Stimulated activated CD4-positive, alpha-beta T cell treated with anti-CD3 and anti-CD28 coated beads, Interleukin-4, amount 100 ng/mL, for 4 hours (primary cell): ENCODE measurements at places on chromosomes 16 and 17.

DNA sequence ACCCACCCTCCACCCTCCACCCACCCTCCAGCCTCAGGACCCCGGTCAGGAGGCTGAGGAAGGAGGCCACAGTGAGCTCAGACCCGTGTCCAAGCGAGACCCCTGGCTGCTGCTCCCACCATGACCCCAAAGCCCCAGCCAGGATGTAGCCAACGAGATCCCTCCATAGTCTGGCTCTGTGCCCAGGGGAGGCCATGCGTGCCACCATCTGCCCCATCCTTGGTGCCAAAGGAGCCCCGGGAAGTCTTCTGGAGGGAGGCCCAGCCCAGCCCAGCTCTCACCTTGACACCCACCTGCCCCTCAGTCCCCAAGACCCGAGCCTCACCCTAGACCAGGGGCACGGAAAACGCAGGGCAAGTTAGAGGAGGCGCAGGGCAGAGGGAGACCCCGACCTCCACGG, 34.2 kb downstream of the PIEZO1 start:
- DNase-seq, result no peak

DNA sequence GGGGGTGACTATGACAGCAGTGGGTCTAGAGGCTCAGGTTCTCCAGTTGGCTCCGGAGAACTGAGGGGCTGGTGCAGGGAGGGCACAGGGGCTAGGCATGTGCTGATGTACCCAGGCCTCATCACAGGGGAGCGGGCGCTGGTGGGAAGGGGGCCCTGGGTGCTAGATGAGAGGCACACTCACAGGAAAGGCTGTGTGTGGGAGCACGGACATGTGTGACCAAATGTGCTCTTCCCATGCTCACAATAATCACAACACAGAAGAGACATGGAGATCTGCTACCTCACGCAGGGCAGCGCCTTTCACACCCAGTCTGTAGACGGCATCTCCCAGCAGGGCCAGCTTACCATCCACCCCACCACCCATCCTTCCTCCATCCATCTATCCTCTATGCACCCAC, 17.4 kb upstream of the RASD1 start:
- DNase-seq, result no peak

GRCh38 chr17:36675786-36676185, 74.4 kb downstream of the MRM1 start:
- DNase-seq, result no peak

DNA sequence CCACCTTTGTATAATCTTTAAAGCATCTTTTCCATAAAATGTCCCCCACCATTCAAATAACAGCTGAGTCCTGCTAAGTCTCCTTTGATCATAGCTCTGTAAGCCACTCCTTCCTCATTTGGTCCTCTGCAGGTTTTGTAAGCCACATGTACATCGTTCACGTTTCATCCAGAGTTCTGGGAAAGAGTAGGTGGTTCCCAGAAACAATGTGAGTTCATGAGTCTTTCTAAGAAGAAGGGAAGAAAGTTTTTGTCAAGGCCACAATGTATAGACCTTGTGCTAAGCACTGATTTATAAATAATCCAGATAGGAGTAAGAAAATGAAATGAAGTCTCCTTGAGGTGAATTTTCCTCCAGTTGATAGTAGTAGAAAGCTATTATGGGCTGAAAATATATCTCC, 8.7 kb upstream of the ANKS4B start:
- DNase-seq, result no peak

DNA sequence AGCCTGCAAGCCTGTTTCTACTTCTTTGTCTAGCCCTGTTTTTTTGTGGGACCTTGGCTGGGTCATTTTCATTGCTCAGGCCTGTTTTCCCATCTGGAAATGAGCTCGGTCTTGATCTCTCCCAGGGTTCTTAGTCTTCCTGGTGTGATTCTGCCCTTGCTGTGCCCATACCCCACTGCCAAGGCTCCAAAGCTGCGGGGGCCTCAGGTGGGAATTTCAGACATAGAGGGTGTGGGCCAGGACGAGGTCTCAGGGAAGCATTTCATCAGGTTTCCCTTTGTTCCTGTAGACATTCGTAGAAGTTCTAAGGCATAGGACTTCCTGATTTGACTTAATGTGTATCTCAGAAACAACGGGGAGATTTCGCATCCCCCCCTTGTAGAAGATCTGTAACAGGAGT, 5.8 kb downstream of the MPRIP start:
- DNase-seq, result no peak

DNA sequence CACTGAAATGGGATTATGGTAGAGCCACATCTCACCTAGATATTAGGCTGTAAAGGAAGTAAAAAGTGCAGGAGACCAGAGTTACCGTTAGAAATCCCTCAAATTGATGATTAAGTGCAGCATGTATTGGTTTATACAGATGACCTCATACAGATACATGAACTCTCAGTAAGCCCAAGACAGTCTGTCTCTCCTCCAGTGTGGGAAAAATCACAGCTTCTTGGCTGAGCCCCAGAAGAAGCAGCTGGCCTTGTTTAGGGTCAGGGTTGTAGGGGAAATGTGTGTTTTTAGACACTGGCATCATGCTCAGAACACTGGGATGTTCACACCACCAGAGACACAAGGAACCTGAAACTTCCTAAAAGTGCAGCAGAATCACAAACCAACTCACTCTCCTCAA, 135.9 kb downstream of the KATNIP start:
- DNase-seq, result no peak

DNA sequence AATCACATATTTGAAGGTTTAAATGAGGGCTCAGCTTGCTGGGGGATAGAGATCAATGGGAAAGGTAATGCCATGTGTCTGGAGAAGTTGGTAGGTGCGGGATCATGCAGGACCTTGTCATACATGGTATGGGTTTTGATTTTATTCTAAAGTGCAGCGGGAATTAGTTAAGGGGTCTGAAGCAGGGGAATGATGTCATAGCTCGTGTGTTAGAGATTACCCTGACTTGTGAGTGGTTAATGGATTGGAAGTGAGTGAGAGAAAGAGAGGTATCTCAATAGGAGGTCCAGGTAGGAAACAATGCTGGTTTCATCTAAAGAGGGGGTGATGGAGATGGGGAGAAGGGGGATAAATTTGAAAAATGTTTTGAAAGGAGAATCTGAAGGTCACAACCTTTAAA, 280.0 kb downstream of the SHISA9 start:
- DNase-seq, result no peak

DNA sequence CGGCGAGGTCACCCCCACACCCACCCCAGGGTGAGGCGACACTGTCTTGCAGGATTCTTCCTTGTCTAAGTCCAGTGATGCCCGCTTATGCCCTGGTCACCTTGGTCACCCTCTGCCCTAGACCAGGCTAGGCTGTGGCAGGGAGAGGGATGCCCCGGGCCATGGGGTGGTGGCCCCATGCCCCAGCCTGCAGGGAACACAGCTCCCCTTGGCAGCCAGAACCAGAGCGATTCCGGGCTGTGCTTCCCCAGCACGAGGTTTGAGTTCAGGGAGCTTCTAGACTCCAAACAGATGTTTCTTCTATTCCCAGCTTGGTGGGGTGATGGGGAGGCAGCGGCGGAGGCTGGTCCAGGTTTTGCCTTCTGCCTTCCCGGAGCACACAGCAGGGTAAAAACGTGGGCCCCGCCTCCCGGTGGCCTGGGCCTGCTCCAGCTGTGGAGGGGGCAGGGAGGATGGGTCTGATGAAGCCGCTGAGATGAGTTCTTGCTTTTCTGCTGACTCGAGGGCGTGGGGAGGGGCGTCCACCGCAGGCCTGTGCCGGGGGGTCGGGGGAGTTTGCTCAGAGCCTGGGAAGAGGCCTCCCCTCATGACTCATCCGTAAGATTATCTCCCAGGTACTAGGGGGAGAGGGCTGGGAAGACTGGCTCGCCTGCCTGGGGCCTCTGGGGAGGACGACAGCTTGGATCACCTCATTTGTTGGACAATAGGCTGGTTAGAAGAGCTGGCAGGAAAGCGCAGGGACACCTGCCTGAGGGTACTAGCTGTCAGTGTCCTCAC, 15.4 kb downstream of the SMTNL2 start:
- no peak for DNase-seq

DNA sequence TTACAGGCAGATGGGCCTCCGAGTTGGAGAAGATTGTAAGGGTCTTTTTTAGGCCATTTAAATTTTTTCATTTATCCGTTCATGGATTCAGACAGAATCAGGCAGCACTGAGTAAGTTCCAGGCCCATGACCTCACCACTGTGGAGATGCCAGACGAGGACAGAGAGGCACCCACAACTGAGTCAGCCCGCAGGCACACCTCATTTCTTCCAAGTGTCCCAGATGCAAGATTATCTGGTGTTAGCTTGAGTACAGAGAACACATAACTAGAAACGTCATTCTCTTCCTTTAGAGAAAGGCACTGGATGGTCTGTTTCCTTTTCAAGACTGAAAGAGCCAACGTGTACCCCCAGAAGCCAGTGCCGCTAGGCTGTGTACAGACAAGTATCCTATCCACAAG, 16.9 kb downstream of the CLEC16A start:
- no peak for DNase-seq

DNA sequence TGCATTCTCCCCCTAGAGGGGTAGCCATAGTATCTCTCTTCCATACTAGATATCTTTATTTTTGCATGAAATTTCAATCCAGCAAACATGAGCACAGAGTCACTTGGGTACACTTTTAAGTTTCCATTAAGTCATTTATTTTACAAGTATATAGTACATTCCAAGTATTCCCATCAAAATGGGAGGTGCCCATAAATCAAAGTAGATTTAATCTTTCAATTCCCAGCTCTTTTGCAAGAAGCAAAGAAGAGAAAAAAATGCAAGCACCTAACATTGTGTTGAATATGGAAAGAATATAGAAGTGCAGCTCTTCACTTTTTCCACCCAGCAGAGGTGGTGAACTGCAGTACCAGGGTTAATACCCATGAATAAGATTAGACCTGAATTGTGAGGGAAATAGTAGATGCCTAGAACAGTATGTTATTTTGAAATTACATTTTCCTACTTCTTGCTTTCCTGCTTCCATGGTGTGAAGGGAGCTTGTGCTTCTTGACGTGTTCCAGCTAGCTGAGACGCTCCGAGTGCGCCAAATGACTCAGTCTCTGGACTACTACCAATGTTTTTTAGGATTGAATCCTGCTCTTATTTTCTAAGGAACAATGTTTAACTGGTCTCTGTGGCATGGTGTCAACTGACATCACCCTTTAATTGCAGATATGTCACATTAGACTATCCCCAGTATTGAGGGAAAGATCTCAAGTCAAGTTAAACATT, 151.1 kb upstream of the MAF start:
- DNase-seq, result no peak

DNA sequence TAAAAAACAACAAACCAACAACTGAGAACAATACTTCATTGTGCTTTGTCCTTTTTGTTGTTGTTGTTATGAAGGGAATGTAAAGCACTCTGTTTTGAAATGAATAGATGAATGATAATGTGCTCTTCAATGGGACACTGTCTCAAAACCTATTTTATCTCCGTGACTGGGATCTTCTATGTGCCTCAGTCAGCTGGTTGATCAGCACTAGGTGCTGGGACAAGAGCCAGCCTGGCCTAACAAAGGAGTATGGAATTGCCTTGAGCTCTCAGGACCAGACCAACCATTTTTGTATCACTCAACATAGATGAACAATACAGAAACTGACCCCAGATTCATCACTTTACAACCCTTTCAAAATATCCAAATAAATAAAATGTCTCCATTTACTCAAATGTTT, 440.2 kb downstream of the KCNJ2 start:
- DNase-seq, result no peak

GRCh38 chr17:30290696-30291542, 825 bp downstream of the BLMH start:
- DNase-seq, result peak; percentile 35

- DNase-seq, result no peak
These were observed 9.3 kb downstream of the HEXIM2 start for GRCh38 chr17:45170931-45171337.

DNA sequence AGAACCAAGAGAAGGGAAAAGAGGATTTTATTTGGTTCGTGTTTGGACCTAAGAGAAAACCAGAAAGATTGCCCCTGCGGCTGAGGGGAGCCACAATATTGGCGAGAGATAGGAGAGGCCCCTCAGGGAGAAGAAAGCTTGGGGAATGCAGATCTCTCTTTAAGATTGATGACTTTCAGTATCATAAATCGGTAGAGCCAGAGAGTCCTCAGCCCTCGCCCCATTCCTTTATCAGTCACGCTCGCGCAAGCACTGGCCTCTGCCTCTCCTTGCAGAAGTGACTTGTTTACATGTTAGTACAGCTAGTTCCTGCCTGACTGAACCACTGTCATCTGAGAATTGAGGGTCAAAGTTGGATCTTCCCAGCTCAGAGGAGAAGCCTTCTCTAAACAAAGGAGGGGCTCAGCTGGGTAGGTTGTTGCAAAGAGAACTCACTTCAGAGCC, 21.5 kb upstream of the KRT19 start:
- no peak for DNase-seq

DNA sequence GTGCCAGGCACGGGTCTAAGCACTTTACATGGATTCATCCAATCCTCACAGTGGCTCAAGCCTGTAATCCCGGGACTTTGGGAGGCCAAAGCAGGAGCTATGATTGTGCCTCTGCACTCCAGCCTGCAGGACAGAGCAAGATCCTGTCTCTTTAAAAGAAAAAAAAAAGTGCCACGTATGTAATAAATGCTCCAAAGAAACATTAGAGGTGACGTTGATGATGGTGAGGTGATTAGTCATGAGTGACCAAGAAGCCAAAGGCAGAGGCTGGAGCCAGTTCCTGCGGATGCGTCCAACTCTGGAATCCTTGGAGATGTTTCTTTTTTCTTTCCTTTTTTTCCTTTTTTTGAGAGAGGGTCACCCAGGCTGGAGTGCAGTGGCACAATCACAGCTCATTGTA, 59.4 kb upstream of the SIAH1 start:
- no peak for DNase-seq

DNA sequence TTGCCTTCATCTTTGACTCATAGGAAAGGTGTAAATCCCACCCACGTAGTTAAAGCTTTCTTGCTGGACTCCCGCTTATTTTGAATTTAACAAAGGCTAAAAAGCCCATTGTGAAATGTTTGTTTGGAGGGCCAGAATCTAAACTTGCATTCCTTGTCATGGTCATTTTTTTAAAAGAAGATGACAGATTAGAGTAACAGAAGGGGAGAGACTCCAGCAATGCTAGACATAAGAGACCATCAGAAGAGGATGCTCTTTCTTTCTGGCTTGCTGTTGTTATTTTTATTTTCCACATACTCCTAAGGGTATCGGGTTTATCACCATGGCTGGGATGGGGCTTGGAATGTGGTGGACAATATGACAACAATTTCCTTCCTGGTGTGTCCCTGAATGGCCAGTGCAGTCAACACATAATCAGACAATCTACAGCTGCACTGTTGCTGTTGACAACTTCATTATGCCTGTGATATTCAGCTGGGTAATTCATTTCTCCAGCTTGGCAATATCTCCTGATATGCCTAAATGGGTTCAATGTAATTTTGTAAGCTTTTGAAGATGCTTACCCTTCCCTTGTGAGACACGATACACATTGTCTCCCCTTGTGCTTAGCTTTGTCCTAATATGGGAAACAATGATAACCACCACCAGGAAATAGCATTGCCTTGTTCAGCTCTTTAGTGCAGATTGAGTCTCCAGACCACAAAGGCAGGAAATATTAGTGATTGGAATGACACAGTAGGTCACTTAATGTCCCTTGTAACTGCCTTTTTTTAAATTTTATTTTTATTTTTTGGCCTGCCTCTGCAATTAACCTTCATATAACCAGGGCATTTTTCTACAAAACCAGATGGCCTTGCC, 164.3 kb downstream of the ANKFN1 start:
- DNase-seq, result no peak
